ENCODE measurements at places on chromosomes 4 and X.

- DNase-seq: no peak
These were observed 6.3 kb upstream of the SORCS2 start for GRCh38 chr4:7186031-7186430.

DNA sequence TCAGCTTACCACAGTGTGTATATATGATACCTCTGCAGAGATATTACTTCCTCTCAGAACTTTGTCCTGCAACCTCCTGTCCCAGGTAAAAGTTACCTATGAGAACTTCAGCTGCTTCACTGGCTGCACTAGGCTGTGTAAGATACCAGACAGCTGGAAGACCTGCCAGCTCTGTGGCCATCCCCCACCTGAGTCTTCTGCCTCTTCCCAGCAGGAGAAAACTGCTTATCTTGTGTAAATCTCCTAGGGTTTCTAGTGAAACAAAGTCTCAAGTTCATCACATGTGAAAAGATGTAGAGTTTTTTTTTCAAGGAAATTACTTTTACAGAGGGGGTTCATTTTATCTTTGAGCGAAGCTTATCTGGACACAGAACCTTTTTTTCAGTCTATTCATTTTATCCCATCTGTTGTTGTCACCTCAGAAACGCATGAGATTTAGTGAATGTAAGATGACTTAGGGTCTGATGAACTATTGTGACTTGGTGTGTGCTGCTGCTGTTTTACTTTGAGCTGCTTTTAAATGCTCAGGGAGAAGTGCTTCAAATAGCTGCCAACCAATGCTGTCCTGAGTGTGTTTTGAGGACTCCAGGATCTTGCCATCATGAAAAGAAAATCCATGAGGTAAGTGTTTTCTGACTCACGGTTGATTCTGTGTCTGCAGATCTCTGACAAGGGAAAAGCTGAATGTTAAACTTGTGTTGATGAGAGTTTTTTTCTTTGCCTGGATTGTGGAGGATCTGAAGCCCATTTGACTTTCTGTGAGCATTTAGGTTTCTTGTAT, 187.8 kb downstream of the FRAS1 start:
- DNase-seq: no peak

DNA sequence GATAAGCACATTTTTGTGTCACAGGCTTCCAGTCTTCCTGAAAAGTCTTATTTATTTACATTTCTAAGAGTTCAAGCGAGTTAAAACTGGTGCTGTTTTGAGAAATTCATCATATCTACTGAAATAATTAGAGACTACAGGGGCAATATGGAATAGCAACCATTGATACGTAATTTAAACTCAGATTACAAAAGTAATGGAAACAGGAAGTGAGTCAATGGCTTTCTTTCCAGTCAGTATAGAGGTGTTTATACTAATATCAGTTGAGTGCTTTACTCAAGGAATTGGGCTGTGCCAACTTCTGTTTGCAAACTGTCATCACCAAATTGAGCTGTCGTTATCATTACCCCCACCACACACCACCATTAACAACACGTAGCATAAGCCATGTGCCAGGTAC, 222.7 kb downstream of the COL25A1 start:
- DNase-seq: no peak

GRCh38 chr4:56622176-56622575, 58.9 kb downstream of the HOPX start:
- DNase-seq: no peak

DNA sequence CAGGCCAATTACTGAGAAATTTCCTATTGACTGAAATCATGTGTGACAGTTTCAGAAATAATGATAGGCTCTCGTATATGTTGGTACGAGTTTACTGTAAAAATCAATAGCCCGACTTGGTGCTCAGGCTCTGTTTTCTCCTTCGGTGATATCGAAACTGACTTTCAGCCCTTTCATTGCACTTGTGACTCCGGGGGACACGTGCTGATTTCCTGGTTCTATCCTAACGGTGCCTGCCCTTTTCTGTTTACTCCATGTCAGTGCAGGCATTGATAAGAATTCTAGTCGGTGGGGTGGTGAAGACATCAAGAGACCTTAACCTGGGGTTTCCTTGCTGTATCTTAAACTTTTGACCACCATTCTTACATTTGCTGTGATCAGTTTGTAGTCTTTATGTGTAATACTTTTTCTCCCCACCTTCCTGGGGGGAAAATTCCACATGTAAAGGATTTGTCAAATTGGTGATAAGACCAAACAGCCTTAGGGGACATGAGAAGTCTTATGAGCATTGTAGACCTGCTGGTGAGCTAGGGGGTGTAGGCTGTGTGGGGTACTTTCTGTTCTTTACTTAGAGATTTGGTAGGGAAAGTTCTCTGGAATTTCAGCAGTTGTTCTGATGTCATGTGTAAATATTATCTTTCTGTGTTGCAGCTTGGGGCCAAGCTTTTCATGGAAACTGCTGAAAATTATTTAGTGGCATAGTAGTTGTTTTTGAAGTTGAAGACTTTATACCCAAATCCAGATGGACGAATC, 52.7 kb downstream of the TMEM131L start:
- no peak for DNase-seq

- DNase-seq: peak; percentile 16
These were observed 46.5 kb upstream of the CPLX1 start for GRCh38 chr4:872241-872981.

GRCh38 chr4:148780426-148781005, 338.3 kb upstream of the NR3C2 start:
- DNase-seq: no peak

DNA sequence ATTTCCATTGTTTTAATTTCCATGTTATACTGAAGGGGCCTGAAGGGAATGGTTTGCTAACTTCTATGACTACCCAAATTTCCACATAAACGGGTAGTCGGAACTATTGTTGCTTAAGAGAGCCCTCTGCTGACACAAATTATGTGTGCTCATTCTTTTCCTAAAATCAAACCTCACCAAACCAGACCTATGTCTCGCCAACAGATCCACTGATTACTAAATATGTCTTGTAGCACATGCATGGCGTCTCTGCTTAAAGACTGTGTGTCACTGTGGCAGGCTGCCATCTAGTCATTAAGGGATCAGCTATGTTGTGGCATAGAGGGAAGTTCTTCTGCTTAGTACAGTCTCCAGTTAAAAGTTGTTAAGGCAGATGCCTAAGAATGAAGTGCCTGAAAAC, 25.1 kb downstream of the PIR start:
- DNase-seq: peak; percentile 41

- DNase-seq: no peak
These were observed 2429.7 kb downstream of the PCDH7 start for GRCh38 chr4:33149658-33150524.

DNA sequence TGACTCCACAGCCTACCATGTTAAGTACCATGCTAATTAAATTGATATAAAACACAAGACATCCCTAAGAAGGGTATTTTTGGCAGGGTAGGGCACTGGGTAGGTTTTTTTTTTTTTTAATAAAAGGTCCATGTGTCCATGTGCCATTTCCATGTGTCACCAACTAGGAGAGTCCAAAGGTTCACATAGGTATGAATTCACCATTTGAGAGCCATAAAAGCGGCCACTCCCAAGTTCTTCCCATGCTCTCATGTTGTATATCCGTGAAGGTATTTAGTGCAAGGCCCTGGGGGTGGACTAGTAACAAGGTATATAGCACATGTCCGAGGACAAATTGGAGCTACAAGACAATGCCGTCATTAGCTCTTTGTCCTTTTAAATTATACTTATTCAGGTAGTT, 107.3 kb downstream of the PDE5A start:
- no peak for DNase-seq

- DNase-seq: no peak
These were observed 53.0 kb downstream of the CHST7 start for GRCh38 chrX:46626566-46626965.

- peak; percentile 41 for DNase-seq
These were observed 56.7 kb downstream of the PRPS1 start for GRCh38 chrX:107684956-107685385.

GRCh38 chr4:169952236-169953002, 73.8 kb downstream of the MFAP3L start:
- DNase-seq: no peak

GRCh38 chrX:41051288-41051687, 34.0 kb upstream of the USP9X start:
- DNase-seq: no peak

DNA sequence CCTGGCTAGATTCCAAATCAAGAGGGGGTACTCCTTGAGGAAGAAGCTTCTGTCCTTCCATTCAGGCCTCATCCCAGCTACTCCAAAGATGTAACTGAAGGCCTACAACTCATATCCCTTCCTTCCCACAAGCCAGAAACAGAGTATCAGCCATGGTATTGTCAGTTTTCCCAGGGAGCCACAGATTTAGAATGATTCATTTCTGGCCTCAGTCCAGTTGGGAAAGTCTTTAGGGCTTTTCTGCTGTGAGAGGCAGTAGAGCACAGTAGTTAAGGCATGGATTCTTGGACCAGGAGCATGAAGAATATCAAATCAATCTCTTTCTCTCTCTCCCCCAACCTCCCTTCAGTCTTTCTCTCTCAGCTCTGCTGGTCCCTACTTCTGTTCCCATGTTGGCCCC, 505.0 kb downstream of the BCOR start:
- no peak for DNase-seq

DNA sequence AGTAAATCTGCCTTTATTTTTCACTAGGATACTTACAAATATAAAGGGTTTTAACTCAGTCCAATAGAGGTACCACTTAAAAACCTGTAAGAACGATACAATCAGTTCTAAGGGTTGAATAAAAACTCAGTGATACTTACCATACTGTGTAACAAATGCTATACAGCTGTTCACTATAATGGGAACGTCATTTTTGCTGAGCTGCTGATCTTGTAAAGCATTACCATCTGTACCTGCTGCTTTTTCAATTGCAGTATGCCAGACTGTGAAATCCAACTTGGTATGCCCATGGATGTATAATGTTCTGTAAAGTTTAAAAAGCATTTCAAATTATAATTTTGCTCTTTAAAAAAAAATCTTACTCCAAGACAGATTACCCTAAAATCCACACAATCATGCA, 111.2 kb downstream of the ARAP2 start:
- DNase-seq: no peak

DNA sequence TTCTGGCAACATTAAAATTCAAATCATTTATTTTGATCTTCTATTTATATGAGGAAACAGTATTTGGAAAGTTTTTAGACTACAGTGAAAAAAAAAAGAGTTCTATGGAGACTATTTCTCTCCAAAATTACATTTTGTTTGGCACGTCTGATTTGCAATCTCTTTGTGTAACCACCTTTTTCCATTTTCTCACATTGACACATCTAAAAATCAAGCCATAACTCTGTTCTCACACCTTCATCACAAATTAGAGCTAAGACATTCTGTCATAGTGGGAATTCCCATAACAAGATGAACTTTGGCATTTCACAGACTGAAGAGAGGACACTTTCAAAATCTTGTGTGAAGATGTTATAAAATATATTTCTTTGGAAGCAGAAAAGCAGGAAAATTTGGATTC, 468.9 kb downstream of the GRIA2 start:
- DNase-seq: no peak

DNA sequence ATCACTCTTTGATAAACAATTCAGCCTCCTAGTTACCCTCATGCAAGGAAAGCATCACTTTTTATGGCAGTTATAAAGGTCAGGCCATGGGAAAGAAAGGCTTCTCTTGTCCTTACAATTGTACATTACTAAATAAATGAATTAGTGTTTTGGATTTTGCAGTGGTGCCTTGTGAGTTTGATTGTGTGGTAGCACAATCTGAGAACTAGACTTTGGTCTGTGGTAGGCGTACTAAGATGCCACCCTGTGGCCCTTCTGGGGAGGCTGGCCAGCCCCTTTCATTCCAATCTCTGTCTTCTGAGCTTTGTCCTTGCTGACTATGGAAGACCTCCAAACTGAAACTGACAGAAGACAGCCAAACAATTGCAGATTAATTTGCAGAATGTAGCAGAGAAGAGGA, 14.6 kb upstream of the HNRNPD start:
- DNase-seq: no peak

GRCh38 chr4:38128478-38129459, 168.6 kb downstream of the PTTG2 start:
- peak; percentile 43 for DNase-seq

DNA sequence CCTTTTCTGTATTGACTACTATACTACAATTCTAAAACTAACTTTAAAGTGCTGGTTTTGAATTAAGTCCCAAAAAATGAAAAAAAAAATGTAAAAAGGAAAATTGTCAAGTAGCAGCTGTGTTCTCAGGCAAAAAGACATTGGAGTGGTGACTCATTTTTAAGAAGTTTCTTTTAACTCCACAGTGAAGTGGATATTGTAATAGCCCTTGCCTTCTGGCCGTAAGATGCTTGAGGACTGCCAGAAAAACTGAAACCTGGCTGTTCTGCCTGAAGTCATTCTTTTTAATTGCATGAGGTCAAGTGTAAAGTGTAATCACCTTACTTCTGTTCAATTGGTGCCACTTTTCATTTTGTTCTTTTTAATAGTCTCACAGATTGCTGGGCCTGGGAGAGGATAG, 28.9 kb downstream of the SPANXD start:
- no peak for DNase-seq

- DNase-seq: no peak
These were observed 18.1 kb downstream of the USP46 start for GRCh38 chr4:52640808-52641565.

- no peak for DNase-seq
These were observed 109.2 kb downstream of the MAPK10 start for GRCh38 chr4:86250619-86251018.

GRCh38 chrX:103688946-103689345, 2.4 kb upstream of the MORF4L2 start:
- DNase-seq: peak; percentile 77

GRCh38 chr4:98710831-98711230, 52.4 kb upstream of the TSPAN5 start:
- DNase-seq: no peak

DNA sequence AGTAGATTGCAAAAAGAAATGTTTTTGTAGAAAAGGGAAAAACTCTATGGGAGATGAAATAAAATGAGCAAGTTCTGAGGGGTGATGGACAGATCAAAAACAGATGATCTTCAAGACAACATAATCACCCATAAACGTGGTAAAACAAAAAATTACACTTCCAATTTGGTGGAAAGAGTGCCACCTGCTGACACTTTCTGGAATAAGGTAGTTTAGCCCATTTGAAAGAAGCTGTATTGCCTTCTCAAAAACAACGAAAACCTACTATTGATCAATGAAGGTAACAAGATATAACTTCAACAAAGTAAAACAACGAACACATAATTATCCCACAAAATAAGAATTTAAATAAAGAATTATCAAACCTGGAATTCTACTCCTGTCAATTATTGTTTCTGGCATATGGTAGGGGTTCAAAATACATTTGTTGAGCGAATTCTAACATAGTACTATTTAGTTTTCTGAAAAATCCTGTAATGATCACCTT, 2.5 kb downstream of the COQ2 start:
- DNase-seq: peak; percentile 38

- DNase-seq: no peak
These were observed 3.8 kb downstream of the GALNTL6 start for GRCh38 chr4:171817026-171817425.

- peak; percentile 71 for DNase-seq
These were observed 57.3 kb upstream of the ADGRA3 start for GRCh38 chr4:22573198-22573597.

GRCh38 chrX:73963682-73964081, 340.3 kb upstream of the ZCCHC13 start:
- peak; percentile 61 for DNase-seq

GRCh38 chr4:77797239-77797638, 21.9 kb downstream of the CNOT6L start:
- no peak for DNase-seq
